ENCODE measurements at places on chromosomes 6 and 20.

GRCh38 chr20:54254596-54254995 is 46.7 kb downstream of the PFDN4 start:
- peak; percentile 89 for DNase-seq

DNA sequence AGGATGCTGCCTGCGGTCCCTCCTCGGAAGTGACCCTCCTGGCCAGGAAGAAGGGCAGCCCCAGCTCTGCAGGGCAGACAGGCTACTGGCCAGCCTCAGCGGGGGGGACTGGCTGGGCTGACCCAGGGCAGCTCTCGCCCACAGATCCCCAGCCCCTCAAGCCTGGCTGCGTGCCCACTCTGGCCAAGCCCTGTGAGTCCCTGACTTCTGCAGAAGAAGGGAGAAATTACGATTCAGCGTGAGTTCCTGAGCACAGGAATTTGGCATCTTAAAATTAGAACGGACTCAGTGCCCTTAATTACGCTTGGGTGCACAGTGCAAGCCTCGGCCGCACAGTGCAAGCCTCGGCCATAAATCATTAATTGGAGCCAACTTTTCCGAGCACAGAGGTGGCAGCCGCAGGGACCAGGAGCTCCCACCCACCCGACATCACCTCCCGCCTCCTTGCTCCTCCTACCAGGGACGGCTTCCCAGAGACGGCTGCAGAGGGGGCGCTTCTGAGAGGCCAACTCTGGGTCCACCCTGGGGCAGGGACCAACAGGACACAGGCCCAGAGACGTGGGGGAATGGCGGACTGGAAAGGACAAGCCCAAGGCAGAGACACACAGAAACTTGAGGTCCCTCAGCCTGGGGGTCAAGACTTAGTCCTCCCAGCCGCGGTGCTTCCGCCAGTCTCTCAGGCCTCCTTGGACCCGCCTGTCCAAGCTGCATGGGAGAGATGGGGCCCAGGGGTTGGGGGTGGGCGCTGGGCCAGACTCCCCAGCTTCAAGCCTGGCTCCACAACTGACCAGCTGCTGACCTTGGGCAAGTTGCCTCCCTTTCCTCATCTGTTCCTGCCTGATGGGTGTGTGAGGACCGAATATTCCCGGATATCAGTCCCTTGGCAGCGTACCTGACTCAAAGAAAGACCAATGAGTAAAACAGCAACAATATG is 165.4 kb downstream of the TAF4 start:
- no peak for DNase-seq

DNA sequence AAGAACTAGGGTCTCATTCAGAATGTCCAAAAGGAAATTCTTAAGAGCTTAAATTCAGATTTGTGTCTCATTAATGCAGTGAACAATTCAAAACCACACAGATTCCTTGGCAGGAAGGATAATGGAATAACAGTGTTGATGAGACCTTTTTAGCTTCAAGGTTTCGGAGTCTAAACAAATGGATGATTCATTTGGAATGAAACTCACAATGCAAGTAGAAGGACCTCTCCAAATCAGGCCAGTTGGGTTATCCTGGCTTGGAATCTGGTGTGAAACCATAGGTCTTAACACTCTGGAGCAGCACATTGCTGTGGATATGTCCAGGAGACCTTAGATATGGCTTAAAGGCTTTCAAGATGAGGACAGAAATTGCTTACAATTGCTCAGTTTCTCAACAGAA is 44.9 kb downstream of the KCTD20 start:
- DNase-seq, result no peak

DNA sequence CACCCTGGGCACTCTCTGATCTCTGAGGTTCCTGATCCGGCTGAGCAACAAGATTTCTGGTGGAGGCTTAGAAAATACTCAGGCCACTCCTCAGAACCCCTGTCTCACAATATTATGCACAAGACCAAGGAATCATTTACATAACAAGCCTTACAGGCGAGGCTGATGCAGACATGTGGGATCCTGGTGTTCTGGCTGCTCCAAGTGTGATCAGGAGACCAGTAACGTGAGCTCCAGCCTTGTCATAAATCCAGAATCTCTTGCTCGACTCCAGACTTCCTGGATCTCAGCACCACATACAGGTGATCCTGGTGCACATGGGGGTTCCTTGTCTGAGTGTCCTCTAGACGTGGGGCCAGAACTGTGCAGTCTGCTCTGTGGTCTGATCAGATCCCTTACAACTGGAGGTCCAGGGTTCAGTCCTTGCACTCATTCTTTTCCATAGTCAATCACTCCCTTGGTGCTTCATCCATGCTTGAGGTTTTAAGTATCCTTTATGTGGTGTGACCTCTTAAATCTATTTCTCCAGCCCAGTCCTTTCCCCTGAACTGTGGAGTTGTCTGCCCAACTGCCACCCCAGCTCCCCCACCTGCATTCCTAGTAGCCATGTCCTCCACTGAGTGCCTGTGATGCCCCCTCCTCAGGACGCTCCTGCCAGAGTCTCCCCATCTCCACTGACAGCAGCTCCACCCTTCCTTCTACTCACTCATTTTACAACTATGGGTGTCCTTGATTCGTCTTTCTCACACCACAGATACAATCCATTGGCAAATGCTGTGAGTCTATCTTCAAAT is 5.1 kb downstream of the HLA-C start:
- no peak for DNase-seq

DNA sequence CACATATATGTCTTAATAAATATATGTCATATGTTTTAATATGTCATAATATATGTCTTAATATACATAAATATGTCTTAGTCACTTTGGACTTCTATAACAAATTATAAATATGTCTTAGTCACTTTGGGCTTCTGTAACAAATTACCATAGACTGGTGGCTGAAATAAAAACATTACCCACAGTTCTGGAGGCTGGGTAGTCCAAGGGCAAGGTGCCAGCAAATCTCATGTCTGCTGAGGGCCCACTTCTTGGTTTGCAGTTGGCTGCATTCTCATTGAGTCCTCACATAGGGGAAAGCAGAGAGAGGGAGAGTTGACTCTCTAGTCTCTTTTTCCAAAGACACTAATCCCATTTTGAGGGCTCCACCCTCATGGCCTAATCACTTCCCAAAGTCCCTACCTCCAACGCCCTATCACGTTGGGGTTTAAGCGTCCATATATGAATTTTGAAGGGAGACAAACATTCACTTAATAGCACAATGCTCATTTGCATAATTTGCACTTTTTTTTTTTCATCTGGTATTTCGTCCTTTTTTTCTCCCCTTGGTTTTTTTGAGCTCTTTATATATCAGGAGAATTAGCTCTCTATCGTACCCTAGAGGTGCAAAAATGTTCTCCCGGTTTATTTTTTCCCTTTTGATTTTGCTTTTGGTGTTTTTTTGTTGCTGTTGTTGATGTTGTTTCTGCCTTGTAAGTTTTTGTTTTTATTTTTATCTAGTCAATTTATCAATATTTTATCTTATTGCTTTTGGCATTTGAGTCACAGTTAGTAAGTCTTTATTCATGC is 266.4 kb downstream of the PLCB1 start:
- DNase-seq, result no peak

- no peak for DNase-seq
Measured at GRCh38 chr6:112886415-112886814, 539.3 kb downstream of the RFPL4B start.

- DNase-seq, result no peak
Measured at GRCh38 chr6:36104836-36105235, 25.5 kb upstream of the MAPK13 start.

GRCh38 chr6:148443798-148444560 is 101.3 kb downstream of the SASH1 start:
- DNase-seq, result no peak

DNA sequence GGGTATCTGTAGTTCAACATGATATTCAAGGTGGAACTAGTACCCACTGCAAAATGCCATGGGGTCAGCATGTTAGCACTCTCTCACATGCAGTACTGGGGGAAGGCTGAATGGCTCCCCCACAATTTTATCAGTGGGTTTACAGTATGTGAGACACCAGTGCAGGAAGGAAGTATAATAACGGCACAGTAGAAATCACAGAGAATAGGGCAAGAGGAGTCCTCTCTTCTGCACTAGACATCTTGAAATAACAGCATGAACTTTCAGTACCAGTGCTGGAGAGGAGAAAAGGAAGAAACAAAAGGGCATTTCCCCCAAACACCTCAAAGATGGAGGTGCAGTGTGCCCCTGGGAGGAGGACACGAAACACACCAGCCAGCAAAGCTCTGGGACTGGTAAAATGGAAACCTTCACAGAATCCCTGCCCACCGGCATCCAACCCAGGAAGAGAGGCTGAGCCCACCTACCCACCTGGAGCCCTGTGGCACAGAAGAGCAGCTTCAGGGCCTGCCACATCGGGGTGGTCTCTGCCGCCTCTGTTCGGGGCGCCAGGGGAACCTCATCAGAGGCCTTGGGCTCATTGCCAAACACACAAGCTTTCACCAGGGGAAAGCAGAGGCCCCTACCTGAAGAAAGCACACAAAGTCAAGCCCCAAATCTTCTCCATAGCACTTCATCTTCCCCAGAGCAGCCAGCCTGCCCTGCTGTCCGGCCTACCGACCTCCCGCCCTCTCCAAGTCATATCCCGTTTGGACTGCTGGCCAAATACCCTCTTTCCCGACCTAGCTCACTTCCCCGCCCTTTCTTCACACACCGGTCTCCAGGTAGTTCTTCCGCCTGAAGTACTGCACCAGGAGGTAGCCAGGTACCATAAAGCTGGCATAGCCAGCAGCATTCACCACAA is 1.2 kb downstream of the SLC35B2 start:
- DNase-seq, result no peak

Data from HS-5 (cell line).